SJSA1 (cell line): ENCODE measurements at places on chromosomes 2 and 18. TPM values are rescaled to one million over a fixed set of nuclear protein-coding genes. Genes with fewer than 3 reads are reported as not detected.
A peak's percentile ranks its signal among the peaks of the same experiment; 100 is the strongest.

TMEM200C gene
- 3.9 and 8.1 TPM in 2 replicates for total RNA-seq

LRP2 gene
- 0.11 and 0.13 TPM in 2 replicates for total RNA-seq

MTIF2 gene
- total RNA-seq, result 35.0 and 50.5 TPM in 2 replicates

MC5R gene
- total RNA-seq, result not detected in 2 replicates

DNA sequence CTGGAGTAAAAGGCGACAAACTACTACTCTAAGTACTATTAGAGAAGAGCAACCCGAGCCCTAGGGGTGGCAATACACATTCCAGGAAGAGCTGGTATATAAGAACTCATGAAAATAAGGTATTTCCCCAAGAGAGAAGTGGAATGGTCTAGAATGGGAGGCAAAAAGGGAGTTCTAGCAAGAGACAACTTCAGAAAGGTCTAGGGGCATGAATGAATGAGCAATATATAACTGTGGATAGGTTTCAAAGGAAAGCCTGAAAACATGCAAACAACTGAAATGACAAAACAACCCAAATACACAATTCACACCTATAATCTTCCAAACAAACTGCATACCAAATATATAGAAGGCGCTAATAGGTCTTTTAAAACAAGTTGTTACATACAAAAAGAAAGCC lies 22.2 kb downstream of the TRIP12 start:
- no peak for DNase-seq

DNA sequence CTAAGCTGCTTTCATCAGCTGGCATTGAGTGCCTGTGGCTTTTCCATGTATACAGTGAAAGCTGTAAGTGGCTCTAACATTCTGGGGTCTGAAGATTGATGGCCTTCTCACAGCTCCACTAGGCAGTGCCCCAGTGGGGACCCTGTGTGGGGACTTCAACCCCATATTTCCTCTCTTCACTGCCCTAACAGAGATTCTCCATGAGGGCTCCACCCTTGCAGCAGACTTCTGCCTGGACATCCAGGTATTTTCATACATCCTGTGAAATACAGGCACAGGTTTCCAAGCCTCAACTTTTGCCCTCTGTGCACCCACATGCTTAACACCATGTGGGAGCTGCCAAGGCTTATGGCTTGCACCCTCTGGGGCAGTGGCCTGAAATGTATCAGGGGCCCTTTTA lies 188.2 kb upstream of the SYT4 start:
- DNase-seq, result no peak

IL1B gene
- 4.2 and 4.3 TPM in 2 replicates for total RNA-seq

DNA sequence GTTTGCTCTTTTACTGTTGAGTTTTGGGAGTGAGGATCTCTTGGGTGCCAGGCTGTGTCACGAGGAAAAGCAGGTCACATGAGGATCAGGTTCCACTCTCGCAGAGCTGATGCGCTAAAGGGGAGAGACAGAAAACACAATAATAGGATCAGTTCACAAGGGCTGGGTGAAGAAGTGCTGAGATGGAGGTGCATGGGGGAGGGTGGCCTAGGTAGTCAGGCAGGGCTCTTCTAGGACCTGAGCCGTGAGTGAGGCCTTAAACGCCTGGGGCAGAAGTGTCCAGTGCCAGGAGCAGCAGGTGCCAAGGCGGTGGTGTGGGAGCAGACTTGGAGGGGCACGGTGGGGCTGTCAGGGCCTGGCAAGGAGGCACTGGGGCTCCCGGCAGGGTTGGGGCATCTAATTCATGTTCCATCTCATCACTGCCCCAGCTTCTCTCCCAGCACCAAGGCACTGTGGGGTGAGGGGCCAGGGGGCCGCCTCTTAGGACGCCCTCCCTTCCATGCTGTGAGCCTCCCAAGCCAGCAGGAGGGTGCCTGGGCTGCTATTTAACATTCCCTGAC lies 9.3 kb downstream of the KCNIP3 start:
- no peak for DNase-seq

YES1 gene
- total RNA-seq, result 98.6 and 134 TPM in 2 replicates

CYB5A gene
- total RNA-seq, result 210 and 237 TPM in 2 replicates

DNA sequence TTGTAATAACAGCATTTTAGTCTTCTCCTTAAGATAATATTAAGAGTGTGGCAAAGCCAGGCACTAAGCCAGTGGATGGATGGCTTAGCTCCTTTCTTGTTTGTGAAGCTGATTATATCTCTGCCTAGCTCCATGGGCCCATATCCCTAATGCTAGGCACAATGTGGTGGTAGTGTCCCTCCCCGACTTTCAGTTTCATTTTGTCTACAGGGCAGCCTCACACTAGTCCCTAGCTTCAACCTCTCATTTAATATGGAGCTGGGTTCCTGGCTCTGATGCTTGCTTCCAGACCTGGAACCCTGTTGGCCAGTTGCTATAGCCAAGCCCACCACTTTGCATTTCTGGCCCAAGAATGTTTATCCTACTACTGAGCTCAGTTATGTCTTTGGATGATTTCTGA lies 437.0 kb upstream of the MEIS1 start:
- no peak for DNase-seq

TANC1 gene
- 11.6 and 26.5 TPM in 2 replicates for total RNA-seq

DNA sequence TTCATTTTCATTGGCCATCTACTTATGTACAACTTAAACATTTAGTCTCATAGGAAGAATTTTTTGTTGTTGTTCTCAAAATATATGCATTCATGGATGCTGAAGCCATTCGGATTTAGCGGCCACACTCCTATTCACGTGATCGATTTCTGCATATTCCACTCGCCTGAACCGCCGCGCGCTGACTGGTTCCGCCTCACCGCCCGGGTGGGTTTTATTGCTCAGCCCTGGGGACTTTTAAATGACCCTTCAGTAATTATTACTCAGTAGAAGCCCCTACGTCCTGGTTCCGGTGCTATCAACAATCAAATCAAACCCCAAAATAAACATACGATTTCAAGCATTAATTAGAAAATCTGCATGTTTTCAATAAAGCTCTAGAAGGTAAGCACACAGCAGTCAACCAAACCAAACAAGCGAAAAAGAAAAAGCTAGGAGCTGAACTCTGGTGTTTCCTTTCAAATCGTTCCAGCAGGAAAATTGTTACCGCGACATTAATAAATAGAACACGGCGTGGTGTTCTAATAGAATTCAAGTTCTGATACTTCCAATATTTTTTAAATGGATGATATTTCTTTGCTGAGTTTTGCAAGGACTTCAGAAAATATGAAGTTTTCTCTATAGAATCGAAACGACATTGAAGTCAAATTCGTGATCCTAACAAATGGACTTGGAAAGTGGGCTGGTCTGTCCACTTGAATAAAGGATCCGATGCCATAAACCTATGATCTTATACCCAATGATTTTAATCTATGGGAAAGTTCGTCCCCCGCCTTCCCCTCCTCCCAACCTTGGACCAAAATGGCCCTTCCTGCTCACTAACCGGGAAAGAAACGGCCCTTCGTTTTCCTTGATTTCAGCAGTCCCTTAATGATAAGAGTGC lies 9.3 kb downstream of the PAX3 start:
- DNase-seq, result no peak

- DNase-seq, result no peak
Measured at GRCh38 chr2:63865159-63865799, 23.6 kb downstream of the UGP2 start.

IL37 gene
- not detected in 2 replicates for total RNA-seq

GKN2 gene
- not detected in 2 replicates for total RNA-seq

- no peak for DNase-seq
Measured at GRCh38 chr18:25099895-25100294, 252.1 kb downstream of the ZNF521 start.

GRCh38 chr18:12248926-12249720 lies 5.0 kb upstream of the CIDEA start:
- no peak for DNase-seq

EMX1 gene
- not detected in 2 replicates for total RNA-seq

FRZB gene
- total RNA-seq, result 0.03 TPM in 1 of 2 replicates, not detected in the other

GRCh38 chr18:79621501-79621900 lies 58.1 kb upstream of the CTDP1 start:
- no peak for DNase-seq

GRCh38 chr2:102045697-102046096 lies 53.9 kb downstream of the IL1R2 start:
- DNase-seq, result no peak

GRCh38 chr2:65999796-66000195 lies 435.1 kb upstream of the MEIS1 start:
- no peak for DNase-seq

- no peak for DNase-seq
Measured at GRCh38 chr2:47297767-47298425, 105.1 kb upstream of the MSH2 start.

MOGAT1 gene
- not detected in 2 replicates for total RNA-seq

DNA sequence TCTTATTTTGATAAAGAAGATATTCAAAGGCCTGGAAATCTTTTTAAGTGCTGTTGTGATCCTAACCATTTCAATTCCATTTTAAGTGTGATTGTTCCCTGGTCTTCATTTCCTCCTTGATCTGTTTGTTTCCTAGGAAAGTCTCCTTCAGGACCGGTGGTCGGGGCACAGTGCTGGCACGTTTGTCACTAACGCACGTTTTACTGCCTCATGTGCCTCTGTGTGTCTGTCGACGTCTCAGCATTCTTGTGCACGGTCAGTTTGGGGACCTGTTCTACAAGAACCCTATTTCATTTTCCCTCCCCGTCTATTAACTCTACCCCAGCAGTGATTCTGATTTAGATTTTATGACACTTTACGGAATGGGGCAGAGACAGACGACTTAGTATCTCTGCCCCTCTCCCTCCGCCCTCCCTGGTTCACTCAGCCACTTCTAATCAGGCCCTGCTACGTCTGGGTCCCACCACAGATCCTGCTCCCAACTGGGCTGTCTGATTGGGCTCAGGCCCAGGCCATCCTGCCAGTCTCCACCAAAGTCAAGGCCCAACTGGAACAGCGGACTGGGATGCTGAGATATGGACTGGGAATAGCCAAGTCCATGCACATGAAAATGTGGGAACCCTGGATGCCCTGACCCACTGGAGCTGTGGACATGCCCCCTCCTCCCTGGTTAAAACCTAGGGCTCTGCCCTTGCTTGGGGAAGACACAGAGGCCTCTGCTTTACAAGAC lies 95.6 kb downstream of the TWIST2 start:
- peak; percentile 35 for DNase-seq

SULT1C3 gene
- total RNA-seq, result not detected in 2 replicates

GRCh38 chr2:140624200-140624599 lies 1506.6 kb downstream of the LRP1B start:
- no peak for DNase-seq

TNFAIP6 gene
- 1.3 and 1.5 TPM in 2 replicates for total RNA-seq

DNA sequence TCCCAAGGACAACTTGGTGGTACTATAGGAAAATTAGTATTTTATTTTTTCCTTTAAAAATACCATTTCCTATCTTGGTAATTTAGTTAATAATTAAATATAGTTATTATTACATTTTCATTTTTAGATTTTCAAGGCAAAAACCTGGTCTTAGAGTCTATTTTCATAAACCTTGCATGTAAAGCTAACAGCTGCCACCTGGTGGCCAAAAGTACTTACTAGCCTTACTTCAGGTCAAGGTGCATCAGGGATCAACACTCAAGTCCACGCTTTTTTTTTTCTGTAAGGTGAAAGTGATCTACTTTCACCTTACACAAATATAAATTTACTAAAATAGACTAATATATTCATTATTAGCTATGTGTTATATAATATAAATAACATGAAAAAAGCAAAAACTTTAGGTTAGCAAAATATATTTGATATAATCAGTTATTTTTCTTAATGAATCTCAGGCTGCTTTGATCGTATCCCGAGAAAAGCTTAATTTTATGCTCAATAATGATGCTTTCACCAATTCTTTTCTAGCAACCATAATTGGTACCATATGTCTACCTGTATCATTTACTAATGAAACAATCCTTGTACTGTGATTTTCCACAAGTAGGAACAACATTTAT lies 62.5 kb downstream of the RELCH start:
- peak; percentile 65 for DNase-seq

ATIC gene
- total RNA-seq, result 13.1 and 18.3 TPM in 2 replicates

DNA sequence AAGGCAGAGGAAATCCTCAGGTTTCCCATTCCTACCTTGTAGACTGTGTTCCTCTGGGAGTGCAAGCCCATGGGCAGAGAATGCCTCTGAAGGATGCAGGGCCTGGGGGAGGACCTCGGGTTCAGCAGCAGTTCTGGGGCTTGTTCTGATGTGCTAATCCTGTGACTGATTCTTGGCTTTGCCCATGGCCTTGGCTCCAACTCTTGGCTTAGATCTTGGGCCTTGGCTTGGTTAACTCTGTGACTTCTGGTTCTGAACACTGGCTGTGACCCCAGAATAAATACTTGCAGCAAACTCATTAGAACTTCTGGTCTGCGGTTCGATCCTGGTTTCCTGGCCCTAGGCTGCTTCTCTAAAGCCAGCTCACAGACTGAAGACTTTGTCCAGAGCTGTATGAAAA lies 366.9 kb upstream of the ZEB2 start:
- DNase-seq, result no peak
